ENCODE measurements at places on chromosomes 12 and 14.

DNA sequence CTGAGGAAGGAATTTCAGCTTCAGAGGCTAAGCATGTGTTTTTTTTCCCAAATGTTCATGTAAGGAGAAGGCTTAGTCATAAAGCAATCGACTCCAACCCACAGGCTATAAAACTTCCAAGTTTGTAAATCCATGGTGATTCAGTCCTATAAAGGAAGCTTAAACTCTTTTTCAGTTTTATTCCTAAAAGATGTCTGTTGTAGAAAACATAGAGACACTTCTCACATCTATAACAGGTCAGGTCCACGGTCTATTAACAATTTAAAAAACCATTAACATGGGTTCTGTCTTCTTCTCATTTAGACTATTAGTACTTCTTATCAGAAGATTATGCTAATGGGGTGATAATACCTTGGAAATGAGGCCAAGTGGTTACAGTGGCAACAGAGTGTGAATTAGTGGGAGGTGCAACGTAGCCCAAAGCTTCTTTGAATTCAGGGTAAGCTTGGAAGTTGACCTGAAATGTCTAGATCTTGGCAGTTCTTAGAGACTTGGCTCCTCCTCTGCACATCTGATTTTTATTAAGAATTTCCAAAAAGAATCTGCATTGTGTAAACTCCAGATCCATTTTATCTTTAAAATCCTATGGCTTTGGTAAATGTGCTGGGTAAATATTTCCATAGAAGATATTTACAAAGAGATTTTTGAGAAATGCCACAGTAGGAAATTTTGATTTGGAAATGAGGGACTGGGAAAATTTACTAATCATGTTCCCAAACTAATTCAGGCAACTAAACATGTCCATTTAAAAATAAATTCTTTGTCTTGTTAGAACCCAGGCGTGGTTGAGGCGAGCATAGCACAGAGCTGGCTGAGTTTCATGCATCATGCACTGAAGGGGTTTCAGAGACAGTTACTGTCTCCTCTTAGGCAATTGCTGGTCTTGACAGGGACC lies 86.4 kb downstream of the EML1 start:
- DNase-seq, result no peak

DNA sequence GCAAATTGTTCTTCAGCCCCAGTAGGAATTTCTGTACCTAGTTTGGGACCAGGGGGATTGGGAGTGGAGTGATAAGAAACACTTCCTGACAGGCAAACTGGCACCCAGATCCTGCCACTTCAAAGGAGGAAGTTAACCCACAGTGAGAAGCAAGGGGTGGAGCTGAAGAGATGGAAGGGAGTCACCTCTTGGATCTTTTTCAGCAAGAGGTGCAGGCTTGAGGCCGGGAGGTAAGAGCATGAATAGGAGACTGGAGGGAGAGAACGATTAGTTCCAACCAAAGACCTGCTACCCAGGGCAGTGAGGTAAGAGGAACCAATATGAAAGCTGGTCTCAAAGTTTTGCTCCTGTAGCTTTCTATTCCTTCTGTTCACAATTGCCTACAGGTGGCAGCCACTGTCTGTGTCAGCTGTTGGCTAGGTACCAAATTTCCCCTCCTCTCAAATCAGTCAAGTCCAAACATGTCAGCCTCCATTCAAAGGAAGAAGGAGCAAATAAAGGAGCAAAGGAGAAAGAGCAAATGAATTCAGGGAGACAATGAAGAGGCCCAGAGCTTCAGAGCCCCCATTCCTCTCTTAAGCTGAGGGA lies 14.9 kb upstream of the TAC3 start:
- DNase-seq, result no peak

GRCh38 chr14:35252451-35252868 lies 39.7 kb upstream of the PSMA6 start:
- DNase-seq, result no peak

- DNase-seq, result no peak
Observed at GRCh38 chr12:115147916-115148315, 463.9 kb upstream of the TBX3 start.

- DNase-seq, result no peak
Observed at GRCh38 chr12:23464241-23464812, 485.1 kb downstream of the SOX5 start.

DNA sequence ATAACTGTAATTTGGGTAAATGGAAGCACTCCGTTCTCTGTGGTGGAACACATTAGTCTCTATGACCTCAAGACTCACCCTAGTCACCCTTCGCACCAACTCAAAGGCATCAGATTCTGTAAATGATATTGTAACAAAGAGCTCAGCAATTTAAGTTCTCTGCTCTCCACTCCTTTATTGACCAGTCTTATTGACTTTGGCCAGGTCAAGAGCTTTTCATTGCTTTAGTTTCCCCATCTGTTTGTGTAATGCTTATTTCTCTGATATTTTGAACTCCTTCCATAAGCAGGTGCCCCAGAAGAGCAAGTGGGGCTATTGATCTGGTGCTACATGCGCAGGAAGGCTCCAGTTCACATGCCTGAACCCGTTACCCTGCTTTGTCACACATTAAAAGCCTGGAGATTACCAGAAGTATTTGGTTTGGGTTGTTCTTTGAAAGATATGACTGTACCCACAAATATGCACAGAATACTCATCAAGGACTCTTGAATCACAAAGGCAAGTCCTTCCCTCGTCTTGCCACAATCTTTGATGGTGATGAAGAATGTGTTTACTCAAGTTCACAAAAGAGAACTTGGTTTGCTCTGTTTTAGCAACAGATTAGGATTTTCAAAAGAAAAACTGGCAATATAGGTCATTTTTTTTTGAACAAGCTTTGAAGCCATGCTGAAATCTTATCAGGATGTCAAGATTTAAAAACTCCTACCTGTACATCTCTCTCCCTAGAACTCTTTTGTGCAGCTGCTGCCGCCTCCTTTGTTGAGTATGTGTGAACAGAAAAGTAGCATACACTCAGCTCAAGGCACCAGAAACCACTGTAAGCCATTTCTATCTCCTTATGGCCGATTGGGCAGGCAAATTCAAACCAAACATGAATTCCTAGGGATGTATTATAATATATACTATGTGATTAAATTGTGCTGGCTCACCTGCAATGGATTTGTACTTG lies 193.9 kb downstream of the BCAT1 start:
- DNase-seq, result no peak

DNA sequence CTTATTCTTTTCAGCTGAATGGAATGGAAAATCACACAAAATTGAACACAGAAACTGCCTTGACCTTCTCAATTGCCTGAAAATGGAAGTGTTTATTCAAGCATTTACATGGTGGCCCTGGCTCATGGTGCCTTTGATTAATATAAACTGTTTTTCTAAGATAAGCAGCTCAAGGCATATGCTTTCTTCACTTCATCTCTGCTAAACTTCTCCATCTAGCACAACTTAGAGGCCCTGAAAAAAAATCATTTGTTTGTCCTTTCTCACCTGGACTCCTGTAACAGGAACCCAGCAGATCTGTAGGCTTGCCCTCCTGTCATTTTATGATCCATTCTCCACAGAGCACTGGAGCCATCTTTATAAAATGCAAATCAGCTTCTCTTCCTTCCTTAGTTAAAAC lies 117.5 kb upstream of the KRR1 start:
- DNase-seq, result no peak

GRCh38 chr14:100806386-100806785 lies 19.5 kb upstream of the MEG3 start:
- no peak for DNase-seq

GRCh38 chr12:89305373-89305772 lies 46.9 kb downstream of the DUSP6 start:
- no peak for DNase-seq

- DNase-seq, result no peak
Observed at GRCh38 chr12:18750085-18750484, 12.2 kb downstream of the CAPZA3 start.

- no peak for DNase-seq
Observed at GRCh38 chr14:101064718-101065117, 161.2 kb upstream of the RTL1 start.

DNA sequence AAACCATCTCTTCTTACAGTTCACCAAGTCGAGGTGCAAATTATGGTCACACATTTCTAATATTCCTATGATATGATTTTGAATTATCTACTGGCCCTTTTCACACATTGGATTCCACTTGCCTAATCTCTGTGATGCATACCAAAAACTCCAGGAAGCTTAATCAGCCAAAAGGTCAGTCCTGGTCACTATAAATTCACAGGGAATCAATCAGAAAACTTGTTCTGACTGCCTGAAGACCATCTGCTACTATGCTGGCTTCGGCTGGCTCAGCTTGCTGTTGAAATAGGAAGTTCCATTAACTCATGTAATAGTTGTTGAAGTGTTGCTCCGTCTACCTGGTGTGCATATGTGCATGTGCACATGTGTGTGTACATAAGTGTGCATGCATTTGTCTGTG lies 142.8 kb upstream of the FLRT2 start:
- peak; percentile 37 for DNase-seq

GRCh38 chr12:104844123-104844522 lies 114.0 kb downstream of the SLC41A2 start:
- no peak for DNase-seq

DNA sequence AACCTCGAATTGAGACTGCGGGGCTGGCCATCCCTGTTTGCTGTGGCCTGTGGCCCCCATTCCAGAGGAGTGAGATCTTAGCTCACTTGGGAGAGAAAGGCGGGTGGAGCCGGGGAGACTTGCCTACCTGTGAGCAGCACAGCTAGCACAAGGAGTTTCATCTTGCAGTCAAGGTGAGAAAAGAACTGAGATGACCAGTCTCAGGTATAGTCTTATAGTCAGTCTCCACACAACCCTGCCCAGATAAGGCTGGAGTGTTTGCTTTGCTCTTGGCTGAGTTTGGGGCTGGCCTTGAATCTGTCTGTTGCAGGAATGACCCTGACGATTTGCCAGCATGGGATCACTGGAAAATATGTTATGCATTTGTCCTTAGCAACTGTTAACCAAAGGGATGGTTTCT lies at the start of gene PLA2G1B:
PLA2G1B (minus strand) TSS at position 187 of the 400 bp plus-strand sequence; CDS start at position 161, 26 bp downstream.
- DNase-seq, result no peak

GRCh38 chr12:71155225-71155624 lies 2.6 kb downstream of the TSPAN8 start:
- no peak for DNase-seq

DNA sequence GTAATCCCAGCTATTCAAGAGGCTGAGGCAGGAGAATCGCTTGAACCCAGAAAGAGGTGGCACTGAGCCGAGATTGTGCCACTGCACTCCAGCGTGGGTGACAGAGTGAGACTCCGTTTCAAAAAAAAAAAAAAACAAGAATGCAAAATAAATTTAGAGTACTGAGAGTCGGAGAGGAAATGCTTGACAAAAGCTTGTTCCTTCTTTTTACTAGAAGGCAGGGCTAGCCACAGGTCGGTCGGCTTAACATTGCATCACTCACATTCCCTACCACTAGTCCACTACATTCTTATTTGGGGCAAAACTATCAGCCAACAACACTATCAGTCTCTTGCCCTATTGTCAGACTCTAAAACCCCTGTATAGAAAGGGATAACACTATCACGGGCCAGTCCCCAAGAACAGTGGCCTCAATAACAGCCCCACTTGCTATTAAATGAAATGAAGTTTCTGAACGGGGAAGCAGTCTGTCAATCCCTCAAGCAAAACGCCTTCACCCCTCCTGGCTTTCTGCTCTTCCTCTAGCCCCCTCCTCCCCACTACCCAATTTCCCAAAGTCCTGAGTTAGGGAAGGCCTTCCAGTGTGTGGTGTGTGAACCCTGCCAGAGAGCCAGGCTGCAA lies 1.0 kb downstream of the RNF41 start:
- DNase-seq, result no peak

DNA sequence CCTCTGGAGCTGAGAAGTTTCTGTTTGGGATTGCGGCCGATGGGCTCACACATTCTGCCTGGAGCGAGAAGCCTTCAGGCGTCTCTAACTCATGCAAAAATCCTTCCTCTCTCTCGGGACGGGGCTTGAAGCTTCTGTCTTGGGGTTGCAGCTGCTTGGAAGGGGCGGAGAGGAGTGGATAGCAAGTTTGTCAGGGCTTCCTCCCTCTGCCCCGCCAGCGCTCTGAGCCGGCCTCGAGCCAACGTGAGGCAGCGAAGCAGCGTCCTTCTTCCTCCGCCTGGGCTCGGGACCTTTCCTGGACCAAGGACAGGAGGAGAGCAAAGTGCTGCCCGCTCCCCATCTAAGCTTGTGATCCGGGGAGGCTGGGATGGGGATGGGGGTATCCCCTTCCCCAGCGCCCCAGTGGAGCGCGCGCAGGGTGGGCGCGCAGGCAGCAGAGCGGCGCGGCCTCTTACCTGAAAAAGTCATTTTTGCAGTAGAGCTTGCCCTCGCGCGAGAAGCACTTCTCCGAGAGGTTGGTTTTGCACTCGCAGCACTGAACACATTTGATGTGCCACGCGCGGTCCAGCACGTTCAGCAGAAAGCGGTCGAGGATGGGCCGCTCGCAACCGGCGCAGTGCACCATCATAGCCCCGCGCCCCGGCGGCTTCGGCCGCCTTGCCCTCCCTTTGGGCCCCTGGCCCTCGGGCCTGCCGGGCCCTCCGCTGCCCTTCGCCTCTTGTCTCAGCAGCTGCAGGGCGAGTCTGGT lies 626 bp downstream of the LHX5 start:
- DNase-seq, result no peak

GRCh38 chr14:43105305-43105704 lies 1401.8 kb downstream of the FSCB start:
- no peak for DNase-seq

- DNase-seq, result no peak
Observed at GRCh38 chr14:53491884-53492277, 338.8 kb upstream of the DDHD1 start.

GRCh38 chr14:66495218-66496098 lies 9.3 kb downstream of the CCDC196 start:
- peak; percentile 64 for DNase-seq

DNA sequence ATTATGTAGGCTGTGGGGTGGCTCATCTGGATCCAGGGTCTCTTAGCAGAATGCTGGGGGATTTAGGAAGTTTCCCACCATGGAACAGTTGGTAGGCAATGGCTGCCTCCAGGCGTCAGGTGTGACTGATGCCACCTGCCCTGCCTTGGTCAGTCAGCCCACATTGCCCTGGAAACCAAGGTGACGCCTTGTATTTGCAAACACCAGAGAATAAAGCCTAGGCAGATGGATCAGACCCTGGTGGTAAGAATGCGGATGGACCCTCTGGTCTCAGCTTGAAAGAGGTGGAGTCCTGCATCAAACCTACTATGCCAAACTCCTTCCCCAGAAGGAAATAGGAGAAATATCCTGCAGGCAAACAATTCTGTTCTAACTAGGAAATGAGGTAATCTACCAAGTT lies 38.2 kb downstream of the NCKAP5L start:
- DNase-seq, result peak; percentile 13

- no peak for DNase-seq
Observed at GRCh38 chr14:89844508-89844907, 110.0 kb downstream of the EFCAB11 start.

- DNase-seq, result no peak
Observed at GRCh38 chr14:37343307-37344094, 145.8 kb downstream of the MIPOL1 start.

GRCh38 chr12:75041472-75041871 lies 168.2 kb downstream of the KCNC2 start:
- DNase-seq, result no peak

- DNase-seq, result no peak
Observed at GRCh38 chr12:93111773-93112172, 182.7 kb upstream of the EEA1 start.
